Fibroblast of skin of back (primary cell): ENCODE measurements at places on chromosomes 6 and 20.

- peak; percentile 77 for DNase-seq
These were observed at the start of gene GRIK2 for GRCh38 chr6:101393251-101393828. GRIK2 (plus strand) TSS chr6:101393708.

DNA sequence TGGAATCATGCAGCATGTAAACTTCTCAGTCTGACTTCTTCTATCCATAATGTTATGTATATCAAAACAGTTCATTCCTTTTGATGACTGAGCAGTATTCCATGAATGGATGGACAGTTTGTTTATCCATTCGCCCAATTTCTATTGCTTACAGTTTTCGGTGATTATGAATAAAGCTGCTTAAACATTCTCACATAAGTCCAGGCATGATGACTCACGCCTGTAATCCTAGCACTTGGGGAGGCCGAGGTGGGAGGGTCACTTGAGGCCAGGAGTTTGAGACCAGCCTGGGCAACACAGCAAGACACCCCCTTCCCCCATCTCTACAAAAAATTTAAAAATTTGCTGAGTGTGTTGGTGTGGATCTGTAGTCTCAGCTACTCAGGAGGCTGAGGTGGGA, 22.9 kb upstream of the HMGA1 start:
- peak; percentile 27 for DNase-seq

- DNase-seq = no peak
These were observed 10.7 kb downstream of the SLC22A1 start for GRCh38 chr6:160132297-160132637.

GRCh38 chr20:53030061-53030460, 57.9 kb downstream of the TSHZ2 start:
- DNase-seq = no peak

GRCh38 chr6:47335466-47335865, 25.8 kb upstream of the TNFRSF21 start:
- DNase-seq = no peak

GRCh38 chr6:150410399-150410798, 41.6 kb downstream of the IYD start:
- no peak for DNase-seq
